ENCODE measurements at places on chromosomes 6 and 20.

DNA sequence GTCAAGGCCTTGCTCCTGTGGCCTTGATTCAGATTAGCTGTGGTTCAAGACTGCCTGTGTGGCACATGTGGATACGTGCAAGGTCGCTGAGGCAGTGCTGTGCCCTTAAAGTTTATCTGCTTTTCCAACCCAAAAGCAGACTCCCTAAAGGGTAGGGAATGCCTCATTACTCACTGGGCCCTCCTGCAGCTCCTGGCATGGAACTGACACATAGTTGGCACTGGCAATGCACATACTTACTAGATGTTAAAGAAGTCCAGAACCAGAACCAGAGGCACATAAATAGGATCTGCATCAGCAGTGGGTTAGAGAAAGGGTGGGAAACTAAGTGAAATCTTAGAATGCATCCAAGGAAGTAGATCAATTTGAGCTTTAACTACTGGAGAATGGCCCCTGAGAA is 90.6 kb upstream of the MLN start:
- no peak for DNase-seq
- peaks cover 31% of the 10 kb centered on the region for H3K4me1 ChIP-seq
- no peak overlapping the region for H3K27ac ChIP-seq
- no peaks in the 10 kb centered on the region for H3K36me3 ChIP-seq
- no peak overlapping the region for H3K4me3 ChIP-seq

DNA sequence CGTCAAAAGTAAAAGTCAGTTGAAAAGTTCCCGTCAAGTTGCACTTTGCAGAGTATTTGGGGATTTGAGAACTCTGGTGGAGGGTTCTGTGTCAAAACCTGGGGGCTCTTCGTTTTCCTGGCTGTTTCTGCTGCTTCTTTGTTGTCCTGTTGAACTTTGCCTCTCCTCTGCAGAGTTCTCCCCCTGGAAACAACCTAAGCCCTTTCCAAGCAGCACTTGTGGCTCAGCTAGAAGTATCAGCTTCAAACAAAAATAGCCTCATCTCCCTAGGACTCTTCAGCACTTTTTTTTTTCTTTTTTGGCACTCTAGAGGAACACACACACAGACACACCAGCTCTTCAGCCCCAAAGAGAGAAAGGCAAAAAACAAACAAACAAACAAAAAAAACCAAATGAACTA is at the start of gene TRDN:
TSS of gene TRDN (minus strand) at position 169 of the 400 bp plus-strand sequence. CDS start 175 bp downstream, outside the sequence.
- DNase-seq: no peak
- no peak within 1 kb of the TSS for H3K4me3 ChIP-seq
- no peaks in the 10 kb centered on the region for H3K27me3 ChIP-seq
- H3K36me3 ChIP-seq: no peaks in the 10 kb centered on the region
- H3K27ac ChIP-seq: no peak within 1 kb of the TSS

GRCh38 chr6:164108092-164108491 is 693.6 kb downstream of the QKI start:
- no peaks in the 10 kb centered on the region for H3K36me3 ChIP-seq
- H3K27me3 ChIP-seq: peaks cover 24% of the 10 kb centered on the region
- H3K4me1 ChIP-seq: no peaks in the 10 kb centered on the region

DNA sequence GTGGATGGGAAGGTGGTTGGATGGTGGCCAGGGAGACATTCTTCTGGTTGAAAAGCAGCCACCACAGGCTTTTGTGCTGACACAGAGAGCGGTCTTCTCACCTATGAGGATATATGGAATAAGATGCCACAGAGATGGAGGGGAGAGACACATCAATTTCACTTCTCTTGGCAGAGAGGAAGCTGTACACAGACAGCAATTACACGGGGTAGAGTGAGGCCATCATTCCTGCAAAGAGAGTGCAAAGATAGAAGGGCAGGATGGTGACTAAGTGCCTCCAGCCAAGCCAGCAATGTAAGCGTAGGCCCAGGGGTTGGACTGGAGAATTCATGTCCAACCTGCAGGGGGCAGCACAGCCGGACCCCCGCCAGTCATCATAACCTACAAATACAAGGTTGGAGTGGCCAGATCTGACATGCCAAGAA is 56.4 kb downstream of the NRN1 start:
- no peak overlapping the region for H3K27ac ChIP-seq
- H3K36me3 ChIP-seq: no peaks in the 10 kb centered on the region
- H3K4me1 ChIP-seq: no peaks in the 10 kb centered on the region
- no peaks in the 10 kb centered on the region for H3K27me3 ChIP-seq
- peak; percentile 34 for DNase-seq

GRCh38 chr6:127737009-127737486 is 160.1 kb downstream of the C6orf58 start:
- H3K4me1 ChIP-seq: peaks cover 50% of the 10 kb centered on the region
- peaks cover 10% of the 10 kb centered on the region for H3K36me3 ChIP-seq
- H3K27ac ChIP-seq: no peak overlapping the region
- H3K4me3 ChIP-seq: no peak overlapping the region
- H3K27me3 ChIP-seq: no peaks in the 10 kb centered on the region
- DNase-seq: peak; percentile 16

DNA sequence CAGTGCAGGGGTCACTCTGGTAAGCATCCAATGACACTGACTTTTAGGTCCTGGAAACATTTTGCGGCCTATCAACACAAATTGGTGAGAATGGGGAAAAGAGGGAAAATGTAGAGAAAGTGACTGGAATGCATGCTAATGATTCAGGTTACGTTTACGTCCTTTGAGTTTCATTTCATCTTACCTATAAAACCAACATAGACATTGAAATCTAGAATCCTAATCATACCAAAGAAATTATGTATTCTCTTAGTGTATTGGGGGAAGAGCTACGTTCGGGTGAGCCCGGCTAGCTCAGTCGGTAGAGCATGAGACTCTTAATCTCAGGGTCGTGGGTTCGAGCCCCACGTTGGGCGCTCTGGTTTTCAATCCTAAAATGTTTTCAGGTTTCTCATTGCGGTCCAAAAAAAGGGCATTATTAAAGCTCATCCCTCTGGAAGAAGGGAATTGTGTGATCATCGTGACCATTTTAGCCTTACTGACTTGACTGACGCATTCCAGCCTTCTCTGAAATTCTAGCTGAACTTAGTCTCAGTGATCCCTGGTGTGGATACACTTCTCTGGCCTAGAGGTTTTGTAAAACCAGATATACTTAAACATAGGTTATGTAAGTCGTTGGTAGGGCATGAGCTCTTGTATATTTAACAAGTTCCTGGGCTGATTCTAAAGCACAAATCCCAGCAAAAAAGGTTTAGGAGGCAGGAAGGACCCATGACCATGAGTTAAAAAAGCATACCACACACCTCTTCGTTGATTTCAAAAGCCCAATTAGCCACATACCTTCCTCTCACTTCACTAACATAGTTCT is 18.3 kb downstream of the HMGN4 start:
- no peaks in the 10 kb centered on the region for H3K36me3 ChIP-seq
- H3K4me3 ChIP-seq: peak overlapping the region; percentile 64
- DNase-seq: peak; percentile 71

DNA sequence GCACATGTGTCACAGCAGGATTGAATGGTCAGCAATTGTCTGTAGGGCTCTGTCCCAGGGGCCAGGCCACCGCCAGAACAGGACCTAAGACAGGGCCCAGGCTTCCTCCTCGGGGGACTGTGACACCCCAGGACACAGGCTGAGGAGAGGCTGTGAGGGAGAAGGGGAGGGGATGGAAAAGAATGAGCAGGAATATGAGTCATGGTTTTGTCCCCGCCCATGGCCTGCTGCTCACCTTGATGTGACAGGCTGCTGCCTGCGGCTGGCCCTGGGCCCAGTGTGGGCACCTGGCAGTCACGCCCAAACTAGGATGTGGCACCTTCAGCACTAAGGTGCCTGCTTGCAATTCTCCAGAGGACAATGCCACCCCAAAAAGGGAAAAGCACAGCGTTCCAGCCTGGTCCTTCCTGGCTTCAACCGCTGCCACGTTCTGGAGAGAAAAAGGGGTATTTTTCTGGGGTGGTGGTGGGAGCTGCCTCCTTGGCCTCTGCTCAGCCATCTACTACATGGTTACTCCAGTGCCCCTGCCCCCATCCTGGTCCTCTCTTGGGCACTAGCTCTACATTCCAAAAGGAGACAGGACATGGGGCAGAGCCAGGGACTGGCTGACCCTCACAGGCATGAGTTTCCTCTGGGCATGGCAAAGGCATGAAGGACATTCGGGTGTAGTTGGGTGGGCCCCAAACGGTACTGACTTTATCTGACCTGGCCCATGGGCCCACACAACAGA is 93.4 kb downstream of the SLC22A23 start:
- H3K4me1 ChIP-seq: no peaks in the 10 kb centered on the region
- no peak overlapping the region for H3K4me3 ChIP-seq
- no peak for DNase-seq
- H3K27ac ChIP-seq: no peak overlapping the region

DNA sequence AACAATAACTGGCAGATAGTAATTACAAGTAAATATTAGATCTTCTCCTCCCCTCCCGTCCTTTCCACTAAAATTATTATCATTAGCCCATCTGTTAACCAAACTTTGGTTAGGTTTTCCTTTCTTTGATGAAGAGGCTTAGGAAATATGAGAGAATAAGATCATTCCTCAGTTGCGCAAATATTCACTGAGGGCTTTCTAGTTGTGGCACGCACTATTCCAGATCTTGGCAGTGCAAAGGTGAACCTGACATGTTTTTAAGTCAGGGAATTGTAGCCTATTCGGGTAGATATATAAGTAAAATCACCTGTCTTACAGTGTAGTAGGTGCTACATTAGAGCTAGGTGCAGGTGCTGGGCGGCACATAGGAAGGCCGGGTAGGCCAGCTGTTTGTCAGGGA is 31.1 kb downstream of the RNF217 start:
- H3K27me3 ChIP-seq: no peaks in the 10 kb centered on the region
- H3K36me3 ChIP-seq: no peaks in the 10 kb centered on the region
- H3K4me1 ChIP-seq: no peaks in the 10 kb centered on the region

DNA sequence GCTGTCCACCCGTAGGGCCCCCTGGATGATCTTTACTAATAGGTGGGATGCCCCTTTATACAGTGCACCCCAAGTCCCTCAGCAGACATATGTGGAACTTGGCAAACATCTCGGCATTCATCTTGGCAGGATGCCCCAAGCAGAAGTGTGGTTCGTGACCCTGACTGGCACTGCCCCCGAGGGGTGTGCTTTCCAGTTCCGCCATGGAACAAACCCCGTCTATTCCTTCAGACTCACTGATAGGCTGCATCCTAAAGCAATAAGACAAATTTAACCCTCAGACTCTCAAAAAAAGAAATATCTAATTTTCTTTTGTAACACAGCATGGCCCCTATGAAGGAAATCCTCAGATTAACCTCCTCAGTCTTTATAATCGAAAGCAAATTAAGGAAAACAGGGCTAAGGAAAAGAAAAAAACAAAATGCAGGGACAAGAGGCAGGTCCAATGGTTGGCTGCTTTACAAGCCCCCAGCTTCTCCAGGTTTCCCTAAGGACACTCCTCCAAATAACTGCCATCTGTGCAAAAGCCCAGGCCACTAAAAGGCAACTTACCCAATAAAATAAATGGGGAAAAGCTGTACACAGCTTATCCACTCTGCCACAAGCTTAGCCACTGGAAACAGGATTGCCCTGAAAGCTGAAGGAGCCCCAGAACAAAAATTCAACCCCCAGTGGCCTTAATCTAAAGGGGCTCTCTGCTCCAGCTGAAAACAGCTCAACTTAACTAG is 30.5 kb upstream of the RIPK1 start:
- no peak for DNase-seq
- H3K27ac ChIP-seq: no peak overlapping the region
- no peak overlapping the region for H3K4me3 ChIP-seq

GRCh38 chr6:31582230-31582643 is at the start of gene LTB:
Gene LTB (minus strand): TSS chr6:31582424. CDS start chr6:31582417, 7 bp downstream.
- peaks cover 32% of the 10 kb centered on the region for H3K36me3 ChIP-seq
- H3K4me3 ChIP-seq: peak within 1 kb of the TSS; percentile 99

DNA sequence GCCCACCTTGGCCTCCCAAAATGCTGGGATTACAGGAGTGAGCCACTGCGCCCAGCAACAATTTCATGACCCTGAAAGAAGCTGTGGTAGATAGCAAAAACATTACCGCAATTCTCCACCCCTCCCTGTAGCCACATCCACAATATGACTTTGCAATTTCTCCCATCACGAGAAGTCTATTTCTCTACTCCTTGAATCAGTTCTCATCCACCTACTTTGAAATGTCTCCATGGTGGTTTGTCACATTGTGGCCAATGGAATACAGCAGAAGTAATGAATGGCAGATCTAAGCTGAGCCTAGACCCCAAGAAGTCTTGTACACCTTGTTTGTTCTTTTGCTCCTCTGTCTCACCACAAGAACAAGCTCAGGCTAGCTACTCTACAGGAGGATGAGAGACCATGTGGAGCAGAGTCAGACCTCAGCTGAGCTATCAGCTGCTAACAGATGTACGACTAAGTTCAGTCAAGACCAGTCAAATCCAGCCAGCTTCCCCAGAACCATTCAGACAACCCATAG is 6.3 kb downstream of the OXT start:
- H3K4me3 ChIP-seq: no peak overlapping the region
- no peaks in the 10 kb centered on the region for H3K36me3 ChIP-seq
- peaks cover 19% of the 10 kb centered on the region for H3K4me1 ChIP-seq
- peaks cover 30% of the 10 kb centered on the region for H3K27me3 ChIP-seq
- no peak for DNase-seq

GRCh38 chr20:2693286-2694007 is 867 bp downstream of the EBF4 start:
- H3K27me3 ChIP-seq: peaks cover 46% of the 10 kb centered on the region
- peaks cover 1% of the 10 kb centered on the region for H3K36me3 ChIP-seq
- H3K27ac ChIP-seq: no peak overlapping the region
- H3K4me3 ChIP-seq: no peak overlapping the region
- DNase-seq: peak; percentile 50

Data from activated naive CD8-positive, alpha-beta T cell treated with anti-CD3 and anti-CD28 coated beads, Interleukin-2, amount 50 U/mL, for 24 hours (primary cell).